ENCODE measurements at places on chromosomes 3 and 15. TPM values are rescaled to one million over a fixed set of nuclear protein-coding genes. Genes with fewer than 3 reads are reported as not detected.

The SLC22A14 gene
- total RNA-seq: 0.82 TPM

The SPINK8 gene
- total RNA-seq: not detected

The SGO1 gene
- 6.8 TPM for total RNA-seq

The LINGO1 gene
- 30.1 TPM for total RNA-seq

The CAND2 gene
- total RNA-seq: 18.2 TPM

The CDHR4 gene
- not detected for total RNA-seq

The UBE2E2 gene
- total RNA-seq: 26.6 TPM

The SLC12A8 gene
- total RNA-seq: 3.1 TPM

The PLSCR2 gene
- not detected for total RNA-seq

The RBMS3 gene
- 53.4 TPM for total RNA-seq
